Stimulated activated CD8-positive, alpha-beta memory T cell treated with anti-CD3 and anti-CD28 coated beads, Interleukin-7, amount 100 ng/mL, for 1 hour (primary cell): ENCODE measurements at places on chromosomes 7 and 10.

- no peak for DNase-seq
These were observed 23.2 kb upstream of the MKI67 start for GRCh38 chr10:128149267-128150014.

DNA sequence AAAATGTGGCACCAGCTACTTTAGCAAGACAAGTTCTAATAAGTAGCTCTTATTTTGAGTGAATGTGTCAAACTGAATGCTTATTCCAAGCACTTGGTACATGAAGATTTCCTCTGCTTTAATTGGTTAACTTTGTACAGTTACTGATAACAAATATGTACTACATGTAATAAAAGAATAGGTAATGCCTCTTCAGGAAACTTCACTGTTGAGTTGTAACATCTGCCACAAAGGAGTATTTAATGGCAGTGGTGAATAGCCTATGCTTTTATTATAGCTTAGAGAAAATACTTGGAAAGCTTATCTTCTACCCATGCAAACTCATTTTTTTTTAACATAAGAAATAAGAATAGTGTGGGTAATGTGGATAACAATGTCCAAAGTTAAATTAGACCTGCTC is 82.6 kb downstream of the CYP51A1 start:
- DNase-seq: no peak

DNA sequence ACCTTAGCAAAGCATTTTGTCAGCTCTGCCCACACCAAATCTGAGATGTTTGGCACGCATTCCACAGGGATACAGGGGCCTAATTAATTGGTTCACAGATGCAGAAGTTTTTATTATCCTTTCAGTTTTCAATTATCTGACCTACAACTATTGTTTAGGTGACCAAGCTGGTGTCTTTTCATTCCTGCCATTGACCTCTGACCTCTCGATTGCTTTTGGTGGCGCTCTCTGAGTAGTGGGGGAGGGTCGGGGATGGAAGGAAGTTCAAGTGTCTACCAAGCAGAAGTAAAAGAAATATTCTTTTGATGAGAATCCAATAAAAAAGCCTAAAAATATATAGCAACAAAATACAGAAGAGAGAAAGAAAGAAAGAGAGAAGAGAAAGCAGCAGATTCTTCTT is 28.8 kb upstream of the KDM7A start:
- no peak for DNase-seq

DNA sequence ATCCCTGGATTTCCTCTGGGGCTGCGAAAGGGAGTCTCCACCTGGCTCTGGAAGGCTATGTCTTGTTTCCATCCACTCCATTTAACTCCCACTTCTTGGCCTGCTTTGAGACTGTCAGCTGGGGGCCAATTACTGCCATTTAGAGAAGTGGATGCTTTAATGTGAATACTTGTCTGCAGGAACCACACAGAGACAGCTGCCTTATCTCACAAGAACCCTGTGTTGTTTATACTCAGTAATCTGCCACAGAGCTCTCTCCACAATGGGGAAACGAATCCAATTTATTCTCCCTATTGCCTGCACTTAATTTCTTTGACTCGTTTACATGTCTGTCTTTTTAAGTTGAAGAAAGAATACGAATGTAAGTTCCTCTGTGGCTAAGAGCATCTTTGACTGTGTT is 787.0 kb upstream of the C7orf33 start:
- no peak for DNase-seq

DNA sequence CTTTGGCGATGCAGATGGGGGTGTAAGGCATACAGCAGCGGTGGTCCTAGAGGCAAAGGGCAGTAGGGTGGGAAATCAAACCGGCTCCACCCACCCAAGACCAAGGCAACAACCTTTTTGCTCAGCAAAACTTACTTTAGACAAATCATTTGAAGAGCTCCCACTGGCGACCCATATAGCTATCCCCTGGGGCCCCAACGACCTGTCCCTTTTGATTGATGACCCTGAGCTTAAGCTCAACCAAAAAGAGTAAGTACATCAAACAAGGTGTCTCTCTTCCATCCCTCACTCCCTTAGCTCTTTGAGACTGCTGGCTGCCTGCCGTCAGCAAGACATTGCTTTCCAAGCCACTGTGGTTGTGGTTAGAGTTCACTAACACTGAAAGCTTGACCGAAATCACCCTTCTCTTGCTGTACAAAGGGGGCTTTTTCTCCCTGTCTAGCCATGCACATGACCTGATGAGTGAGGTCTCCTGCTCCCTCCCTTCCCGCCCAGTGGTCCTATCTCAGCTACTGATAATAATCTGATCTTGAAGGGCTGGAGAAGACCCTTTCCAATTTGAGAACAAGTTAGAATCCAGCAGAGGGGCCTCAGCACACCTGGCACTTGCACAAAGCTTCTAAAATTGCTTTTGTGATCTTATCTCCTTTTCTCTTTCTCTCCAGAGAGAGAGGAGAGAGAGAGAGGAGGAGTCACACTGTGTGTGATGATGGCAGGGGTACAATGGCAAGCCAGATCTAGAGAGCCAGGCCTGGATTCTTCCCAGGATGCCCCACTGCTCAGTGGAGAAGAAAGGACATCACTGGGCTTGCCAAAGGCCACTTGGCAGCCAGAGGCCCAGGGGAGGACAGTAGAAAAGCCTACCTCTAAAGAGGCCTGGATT is 42.2 kb downstream of the XPNPEP1 start:
- no peak for DNase-seq

DNA sequence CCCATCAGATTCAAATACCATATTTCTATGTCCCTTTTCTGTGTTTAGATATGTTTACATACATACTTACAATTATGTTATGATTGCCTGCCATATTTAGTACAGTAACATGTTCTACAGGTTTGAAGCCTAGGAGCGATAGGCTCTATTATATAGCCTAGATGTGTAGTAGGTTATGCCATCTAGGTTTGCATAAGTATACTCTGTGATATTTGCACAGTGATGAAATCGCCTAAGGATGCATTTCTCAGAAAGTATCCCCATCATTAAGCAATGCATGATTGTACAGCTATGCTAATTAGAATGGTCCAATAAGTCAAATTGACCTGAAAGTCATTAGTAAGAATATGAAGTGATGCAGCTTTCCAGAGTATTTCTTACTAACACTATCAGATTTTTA is 1171.7 kb upstream of the LRRTM3 start:
- no peak for DNase-seq

- DNase-seq: no peak
These were observed 28.7 kb upstream of the JAKMIP3 start for GRCh38 chr10:132036887-132037675.

GRCh38 chr10:29734962-29735627 is 100.3 kb upstream of the SVIL start:
- DNase-seq: peak; percentile 25

DNA sequence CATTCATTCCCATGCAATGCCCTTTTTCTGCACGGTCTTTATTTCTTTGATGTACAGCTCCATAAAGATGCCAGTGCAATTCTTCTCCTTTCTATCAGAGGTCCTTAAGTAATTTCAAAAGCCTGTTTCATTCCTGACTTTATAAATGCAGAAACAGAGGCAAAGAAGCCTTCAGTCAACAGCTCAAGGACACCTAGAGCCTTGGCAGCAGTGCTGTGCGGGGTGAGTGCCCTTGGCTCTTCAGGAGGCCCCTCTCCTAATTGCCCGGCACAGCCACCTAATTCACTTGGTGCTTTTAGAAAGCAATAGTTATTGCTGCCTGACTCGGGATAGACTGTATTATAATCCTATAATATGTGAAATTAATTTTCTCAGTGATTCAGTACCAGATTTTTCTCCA is 169.6 kb upstream of the KLF6 start:
- no peak for DNase-seq

- DNase-seq: no peak
These were observed 70.3 kb downstream of the C10orf143 start for GRCh38 chr10:130040351-130040750.

GRCh38 chr7:75702515-75702914 is 36.2 kb downstream of the HIP1 start:
- no peak for DNase-seq

DNA sequence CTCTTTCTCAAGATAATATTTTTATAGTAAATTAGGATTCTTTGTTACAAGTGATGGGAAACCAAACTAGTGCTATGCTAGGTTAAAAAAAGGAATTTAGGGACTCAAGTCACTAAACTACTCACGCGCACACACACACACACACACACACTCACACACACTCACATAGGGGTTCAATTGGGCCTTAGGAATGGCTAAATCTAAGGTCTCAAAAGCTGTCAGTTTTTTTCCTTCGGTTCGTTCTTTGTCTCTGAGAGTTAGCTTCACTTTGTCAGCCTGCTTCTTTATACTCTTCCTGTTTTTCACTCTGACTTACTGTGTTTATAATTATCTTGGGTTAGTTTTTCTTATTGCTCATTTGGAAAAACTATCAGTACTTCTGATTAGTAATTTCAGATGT is 138.9 kb downstream of the ADK start:
- DNase-seq: no peak

GRCh38 chr7:6117533-6117932 is 86.4 kb downstream of the ANKRD61 start:
- DNase-seq: no peak

GRCh38 chr10:78450807-78451485 is 417.3 kb downstream of the RPS24 start:
- DNase-seq: no peak

DNA sequence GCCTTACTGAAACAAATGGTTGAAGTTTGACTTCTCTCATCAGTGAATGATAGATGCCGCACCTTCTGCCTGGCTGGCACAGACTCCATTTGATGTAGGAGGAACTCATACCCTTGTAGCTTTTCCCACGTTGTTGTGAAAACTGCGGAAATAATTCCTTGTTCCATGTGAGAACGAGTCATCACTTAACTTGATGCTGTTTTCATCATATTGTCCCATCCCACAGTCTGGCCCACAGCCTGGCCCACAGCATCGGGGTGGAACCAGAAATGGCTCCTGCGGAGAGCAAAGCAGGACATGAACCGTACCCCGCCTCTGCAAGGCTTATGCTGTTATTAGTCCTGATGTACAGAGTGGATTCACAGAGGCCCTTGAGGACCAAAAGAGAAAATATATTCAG is 587.0 kb downstream of the SDK1 start:
- DNase-seq: no peak

DNA sequence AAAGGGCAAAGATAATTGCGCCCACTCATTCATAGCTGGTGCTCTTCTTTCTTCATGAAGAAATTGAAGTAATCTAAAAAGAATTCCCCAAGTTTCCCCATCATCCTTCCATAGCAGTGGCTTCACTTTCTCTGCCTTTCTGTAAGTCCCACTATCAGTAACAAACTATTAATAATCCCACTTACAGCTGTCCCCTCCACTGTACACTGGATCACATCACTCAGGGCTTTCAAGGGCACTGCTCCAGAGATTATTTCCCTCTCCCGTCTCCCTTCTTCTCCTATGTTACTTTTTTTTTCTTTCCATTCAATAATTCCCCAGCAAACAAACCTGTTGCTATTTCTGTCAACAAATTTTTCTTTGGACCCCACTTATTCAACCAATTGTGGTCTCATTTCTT is 16.2 kb downstream of the DNAJB9 start:
- DNase-seq: no peak

DNA sequence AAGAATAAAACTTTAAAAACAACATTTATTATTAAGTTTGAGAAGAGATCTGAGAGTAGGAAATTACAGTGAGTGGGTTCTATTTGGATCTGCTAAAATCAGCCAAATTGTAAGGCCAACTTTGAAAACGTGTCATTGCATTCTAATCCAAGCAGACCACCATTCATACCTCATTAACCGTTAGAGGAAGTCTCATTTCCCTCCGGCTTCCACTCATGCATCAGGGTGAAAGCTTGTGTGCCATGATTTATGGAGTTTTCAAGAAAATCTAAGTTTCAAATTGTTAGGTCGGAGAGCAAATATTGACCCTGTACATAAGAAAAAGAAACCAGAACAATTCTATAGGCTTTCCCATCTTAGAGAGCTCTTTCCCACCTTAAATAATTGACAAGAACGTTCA is 166.6 kb upstream of the NRG3 start:
- DNase-seq: no peak

DNA sequence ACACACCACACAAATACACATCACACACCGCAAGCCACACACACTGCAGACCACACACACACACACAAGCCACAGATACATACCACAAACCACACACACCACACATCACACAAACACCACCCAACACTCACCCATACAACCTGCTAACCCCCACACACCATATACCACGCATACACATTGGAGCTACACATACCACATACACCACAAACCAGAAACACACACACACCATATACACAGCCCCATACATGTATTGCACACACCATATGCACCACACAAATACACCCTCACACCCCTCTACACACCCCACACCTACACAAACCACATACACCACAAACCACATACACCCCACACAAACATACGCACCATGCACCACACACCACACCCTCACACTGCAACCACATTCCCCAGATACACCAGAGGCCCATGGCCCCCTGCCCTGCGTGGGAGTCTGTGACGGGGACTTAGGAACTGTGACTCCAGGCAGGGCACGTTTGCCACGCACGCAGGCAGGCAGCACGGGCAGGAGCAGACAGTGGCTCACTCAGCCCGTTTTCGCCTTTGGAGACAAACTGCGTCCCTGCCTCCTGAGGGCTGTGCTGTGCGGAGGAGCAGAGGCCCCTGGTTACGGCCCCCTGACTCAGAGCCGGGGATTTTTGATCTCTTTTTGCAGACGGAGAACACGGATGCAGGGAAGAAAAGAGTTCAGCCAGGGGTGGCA is 52.6 kb downstream of the TMEM209 start:
- DNase-seq: no peak

GRCh38 chr7:154598864-154599263 is 404.1 kb downstream of the PAXIP1 start:
- DNase-seq: no peak
